ENCODE measurements at places on chromosomes 7 and 10.

DNA sequence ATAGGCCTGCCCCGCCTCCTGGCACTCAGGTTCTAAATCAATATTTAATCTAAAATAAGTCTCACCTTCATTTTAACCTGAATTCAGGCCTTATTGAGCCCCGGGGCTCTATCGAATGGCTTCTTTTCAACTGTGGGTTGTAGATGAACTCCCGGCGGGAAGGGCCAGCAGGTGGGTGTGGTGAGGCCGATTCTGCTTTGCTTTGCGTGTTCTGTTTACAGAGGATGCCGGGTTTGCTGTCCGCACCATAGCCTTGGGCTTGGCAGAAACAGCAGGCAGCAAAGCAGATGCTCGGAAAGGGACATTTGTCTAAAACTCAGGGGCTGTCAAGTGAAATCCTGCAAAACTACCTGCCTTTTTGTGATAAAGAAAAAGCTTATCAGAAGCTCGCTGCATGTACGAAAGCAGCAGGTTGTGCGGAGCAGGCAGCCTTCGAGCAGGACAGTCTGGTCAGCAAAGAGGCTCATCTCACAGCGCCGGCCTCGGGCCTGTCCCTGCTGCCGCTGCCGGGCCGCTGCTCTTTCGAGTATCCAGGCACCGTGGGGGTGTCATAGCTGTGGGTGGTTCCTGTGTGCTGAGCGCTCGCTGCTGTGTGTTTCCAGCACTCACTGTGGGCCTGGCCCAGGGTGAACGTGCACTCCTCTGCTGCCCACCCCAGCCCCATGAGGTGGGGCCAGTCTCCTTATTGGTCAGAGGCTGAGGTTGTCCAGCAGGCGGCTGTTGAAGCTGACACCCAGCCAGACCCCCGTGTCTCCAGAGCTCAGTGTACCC, 434.8 kb upstream of the FOXK1 start:
- DNase-seq = no peak

GRCh38 chr7:121366852-121367431, 29.2 kb downstream of the FAM3C start:
- no peak for DNase-seq

DNA sequence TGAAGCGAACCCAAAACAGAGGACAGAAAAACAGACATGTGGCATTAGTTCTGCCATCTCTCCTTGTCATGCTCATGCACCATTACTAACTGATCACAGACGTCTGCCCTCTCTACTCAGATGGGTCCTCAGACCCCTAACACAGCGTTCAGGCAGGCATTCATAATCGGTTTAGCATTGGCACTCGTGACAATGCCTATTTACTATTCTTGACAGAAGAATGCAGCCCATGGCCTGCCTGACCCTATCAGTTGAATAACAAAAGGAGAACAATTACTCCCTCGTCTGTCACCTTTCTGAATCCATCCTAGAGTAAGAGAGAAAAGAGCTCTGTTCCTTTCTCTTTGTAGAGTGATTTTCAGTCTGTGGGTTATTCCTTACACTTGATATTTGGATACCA, 194.6 kb upstream of the PHYHIPL start:
- no peak for DNase-seq

DNA sequence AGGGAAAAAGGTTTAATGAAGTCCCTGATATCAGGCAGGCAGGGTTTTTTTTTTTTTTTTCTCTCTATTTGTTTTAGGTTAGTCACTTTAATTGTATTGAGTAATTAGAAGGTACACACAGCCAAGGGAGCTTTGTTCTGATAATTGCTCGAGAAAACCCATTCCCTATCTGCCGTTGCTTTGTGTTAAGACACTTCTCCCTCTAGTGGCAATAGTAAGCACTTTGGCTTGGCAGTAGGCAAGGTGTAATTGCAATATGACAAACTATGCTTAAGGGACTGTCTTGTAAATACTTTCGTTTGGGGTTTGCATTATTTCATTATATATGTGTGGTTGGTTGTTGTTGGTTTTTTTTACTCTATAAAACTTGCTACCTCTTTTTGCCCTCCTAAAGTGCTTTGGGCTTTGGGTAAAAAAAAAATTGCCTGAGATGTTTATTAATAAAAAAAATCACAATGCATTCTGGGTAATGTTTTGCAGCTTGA, 113.4 kb downstream of the BTRC start:
- no peak for DNase-seq

DNA sequence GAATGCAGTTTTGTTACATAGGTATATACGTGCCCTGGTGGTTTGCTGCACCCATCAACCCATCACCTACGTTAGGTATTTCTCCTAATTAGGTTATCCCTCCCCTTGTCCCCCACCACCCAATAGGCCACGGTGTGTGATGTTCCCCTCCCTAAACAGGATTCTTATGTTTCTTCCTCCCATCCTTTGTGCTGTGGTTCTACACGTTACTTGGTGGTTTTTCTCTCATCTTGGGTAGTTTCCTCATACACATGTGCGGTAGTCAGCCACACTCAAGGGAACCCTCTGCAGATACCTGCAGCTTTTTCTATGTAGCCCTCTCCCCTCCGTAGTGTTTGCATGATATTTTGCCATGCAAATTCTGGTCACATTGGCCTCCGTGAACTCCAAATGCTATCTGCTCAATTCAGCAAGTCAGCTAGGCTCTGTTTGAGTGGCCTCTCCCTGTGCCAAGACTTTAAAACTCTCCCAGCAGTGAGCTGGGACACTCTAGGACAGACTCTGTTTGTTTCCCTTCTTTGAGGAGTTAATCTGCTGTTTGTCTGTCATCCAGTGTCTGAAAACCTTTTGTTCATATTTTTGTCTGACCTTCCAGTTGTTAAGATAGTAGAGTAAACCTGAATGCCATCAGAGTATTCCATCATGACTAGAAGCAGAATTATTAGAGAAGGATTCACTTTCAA, 41.0 kb downstream of the RABGEF1 start:
- DNase-seq = no peak

- DNase-seq = no peak
Observed at GRCh38 chr7:131774419-131775220, 218.2 kb upstream of the PODXL start.
